ENCODE measurements at places on chromosomes 4 and X. TPM values are rescaled to one million over a fixed set of nuclear protein-coding genes. Genes with fewer than 3 reads are reported as not detected.

SMIM10L2A gene
- 1.7 TPM for total RNA-seq

TMEM35A gene
- 5.1 TPM for total RNA-seq

HSFX3 gene
- total RNA-seq: not detected

SLITRK2 gene
- total RNA-seq: not detected

PCDH18 gene
- total RNA-seq: 47.0 TPM

ZC4H2 gene
- total RNA-seq: 3.7 TPM

SLC49A3 gene
- 5.1 TPM for total RNA-seq

GRPR gene
- total RNA-seq: 0.58 TPM

CNGA1 gene
- total RNA-seq: 0.56 TPM

STOX2 gene
- 0.38 TPM for total RNA-seq

PGAM4 gene
- total RNA-seq: not detected

GPRIN3 gene
- total RNA-seq: 0.58 TPM

CCDC149 gene
- total RNA-seq: 4.6 TPM

LUZP4 gene
- not detected for total RNA-seq

MAGEA10 gene
- total RNA-seq: not detected

NUP62CL gene
- total RNA-seq: not detected

PCDH10 gene
- 21.3 TPM for total RNA-seq

PAQR3 gene
- 19.9 TPM for total RNA-seq

TLL1 gene
- total RNA-seq: 0.85 TPM

GPR82 gene
- total RNA-seq: not detected

GAGE12D gene
- not detected for total RNA-seq

SLC10A4 gene
- 0.28 TPM for total RNA-seq

IL21 gene
- not detected for total RNA-seq

Measured in regular cardiac myocyte (primary cell).